Upper lobe of right lung (tissue), 1 donor: ENCODE measurements at places on chromosomes 7 and 10. TPM values are rescaled to one million over a fixed set of nuclear protein-coding genes. Genes with fewer than 3 reads are reported as not detected.

DNA sequence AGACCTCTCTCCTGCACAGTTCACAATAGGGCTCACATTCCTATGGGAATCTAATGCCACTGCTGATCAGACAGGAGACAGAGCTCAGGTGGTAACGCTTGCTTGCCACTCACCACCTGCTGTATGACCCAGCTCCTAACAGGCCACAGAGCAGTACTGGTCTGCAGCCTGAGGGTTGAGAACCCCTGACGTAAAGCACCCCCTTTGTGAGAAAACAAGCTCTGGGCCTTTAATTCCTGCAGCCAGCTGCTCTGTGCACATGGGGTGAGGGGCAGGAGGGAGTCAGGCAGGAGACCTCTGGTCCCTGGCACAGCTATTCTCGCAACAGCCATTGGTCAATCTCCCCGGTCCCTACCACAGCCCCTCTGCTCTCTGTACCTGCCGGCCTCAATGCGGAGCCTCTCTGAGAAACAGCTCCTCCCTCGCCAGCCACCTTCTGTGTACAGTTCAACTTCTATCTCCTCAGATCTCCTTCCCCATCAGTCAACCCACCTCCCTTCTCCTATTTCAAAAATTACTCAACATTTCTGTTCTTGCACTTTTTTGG, 102.0 kb downstream of the LANCL2 start:
- DNase-seq, result peak; percentile 26

DNA sequence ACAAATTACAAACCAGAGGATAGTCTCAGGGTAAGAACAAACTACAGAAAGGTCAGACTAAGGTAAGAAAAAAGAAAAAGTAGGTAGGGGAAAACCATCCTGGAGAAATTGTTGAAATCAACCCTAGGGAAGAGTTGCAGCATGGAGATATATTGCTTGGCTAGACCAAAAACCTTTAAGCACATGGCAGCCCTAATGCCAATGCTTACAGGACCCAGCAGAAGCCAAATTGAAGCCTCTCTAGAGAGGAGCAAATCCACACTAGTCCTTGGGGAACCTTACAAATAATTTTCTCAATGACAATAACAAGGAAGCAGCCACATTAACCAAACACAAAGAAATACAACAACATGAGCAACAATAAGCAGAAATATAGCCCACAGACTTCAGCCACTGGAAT, 81.9 kb downstream of the CNOT4 start:
- DNase-seq, result no peak

DNA sequence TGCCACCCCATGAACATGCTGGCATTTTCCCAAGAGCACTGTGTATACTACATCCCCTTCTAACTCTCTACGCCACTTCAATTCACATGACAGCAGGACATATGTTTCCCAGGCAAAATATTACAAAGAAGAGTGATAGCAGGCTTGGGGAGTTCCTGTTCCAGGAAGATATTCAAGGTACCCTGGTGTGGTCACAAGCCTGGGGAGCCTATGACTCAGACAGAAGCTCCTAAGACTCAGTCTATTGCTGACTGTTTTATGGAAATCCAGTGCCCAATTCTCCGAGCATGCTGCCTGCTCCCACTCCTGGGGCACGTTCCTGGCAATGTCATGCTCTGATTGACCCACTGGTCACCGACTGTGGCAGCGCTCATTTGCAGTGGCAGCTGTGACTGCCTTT, 23.5 kb upstream of the ABLIM1 start:
- DNase-seq, result no peak

HUS1 gene
- total RNA-seq, result 34.5 TPM

DNA sequence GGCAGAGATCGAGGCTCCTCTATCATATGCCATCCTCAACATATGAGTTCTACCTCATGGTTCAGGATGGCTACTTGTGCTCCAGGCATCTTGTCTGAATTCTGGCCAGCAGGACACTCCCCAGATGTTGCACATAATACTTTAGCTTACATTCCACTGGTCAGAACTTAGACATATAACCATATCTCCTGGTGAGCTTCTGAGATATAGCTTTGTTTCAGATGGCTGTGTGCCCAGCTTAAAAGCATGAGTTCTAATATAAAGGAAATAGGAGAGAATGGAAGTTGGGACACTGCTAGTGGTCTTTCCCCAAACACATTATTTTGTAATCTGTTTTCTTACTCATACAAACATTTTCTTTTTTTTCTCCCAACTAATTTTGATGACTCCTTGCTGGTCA, 50.8 kb upstream of the IFRD1 start:
- DNase-seq, result no peak
